ENCODE measurements at places on chromosomes 16 and 17.

- DNase-seq = no peak
Observed at GRCh38 chr16:86373276-86373901, 136.9 kb upstream of the FOXF1 start.

- no peak for DNase-seq
Observed at GRCh38 chr17:66904760-66905624, 59.5 kb upstream of the CACNG4 start.

DNA sequence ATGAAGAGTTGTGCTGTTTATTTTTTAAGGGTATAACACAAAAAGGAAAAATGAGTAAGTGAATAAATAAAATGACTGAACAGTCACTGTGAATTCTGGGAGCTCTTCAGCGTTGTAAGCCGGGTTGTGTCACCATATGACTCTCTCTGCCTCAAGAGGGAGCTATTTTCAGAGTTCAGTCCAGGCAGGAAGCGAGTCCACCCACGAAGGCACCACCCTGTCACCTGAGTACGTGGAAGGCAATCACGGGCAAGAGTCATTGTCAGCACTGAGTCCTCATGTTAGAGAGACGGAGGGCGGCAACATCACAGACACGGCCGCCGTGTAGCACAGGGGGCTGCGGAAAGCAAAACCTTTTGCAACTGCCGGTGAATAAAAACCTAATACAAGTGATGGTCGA is 227.6 kb downstream of the UTP18 start:
- DNase-seq = peak; percentile 37

GRCh38 chr16:48409839-48410632 is 24.8 kb upstream of the SIAH1 start:
- no peak for DNase-seq

GRCh38 chr16:50284131-50284911 is 18.0 kb downstream of the ADCY7 start:
- no peak for DNase-seq

GRCh38 chr17:4509401-4509800 is 10.7 kb downstream of the SPNS2 start:
- no peak for DNase-seq

- DNase-seq = no peak
Observed at GRCh38 chr17:50785946-50786570, 18.7 kb upstream of the ANKRD40CL start.

DNA sequence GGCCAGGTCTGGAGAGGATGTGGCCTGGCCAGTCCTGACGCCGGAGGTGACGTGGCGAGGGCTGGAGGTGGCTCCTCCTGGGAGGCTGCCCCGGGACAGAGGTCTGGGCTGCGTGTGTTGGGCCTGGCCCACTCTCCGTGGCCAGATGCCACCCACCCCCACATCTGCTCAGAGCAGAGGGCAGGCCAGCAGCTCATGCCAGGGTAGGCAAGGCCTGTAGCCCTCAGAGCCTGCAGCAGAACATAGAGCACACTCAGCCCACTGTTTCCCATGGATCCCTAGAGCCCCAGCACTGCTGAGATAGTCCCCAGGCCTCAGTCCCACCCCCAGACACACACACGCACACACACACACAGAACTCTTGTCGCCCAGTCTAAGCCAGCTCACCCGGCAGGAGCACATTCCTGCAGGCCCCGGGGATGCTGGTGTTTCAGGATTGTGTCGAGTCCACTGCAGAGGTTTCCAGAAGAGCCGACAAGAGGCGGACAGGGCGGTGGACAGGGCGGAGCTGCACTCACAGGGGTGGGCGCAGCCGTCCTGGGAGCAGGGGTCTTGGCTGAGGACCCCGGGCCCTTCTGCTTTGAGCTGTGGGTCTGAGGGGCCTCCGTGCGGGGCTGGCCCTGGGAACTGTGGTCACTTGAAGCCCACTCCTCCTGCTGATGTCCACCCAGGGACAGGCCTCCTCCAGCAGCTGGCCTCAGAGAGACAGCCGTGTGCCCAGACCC is 33.4 kb downstream of the SOX8 start:
- DNase-seq = no peak

- DNase-seq = no peak
Observed at GRCh38 chr16:12802048-12802447, 1.6 kb downstream of the CPPED1 start.
